ENCODE measurements at places on chromosomes 7 and 10. TPM values are rescaled to one million over a fixed set of nuclear protein-coding genes. Genes with fewer than 3 reads are reported as not detected.
A peak's percentile ranks its signal among the peaks of the same experiment; 100 is the strongest.

The CEP55 gene
- 75.6 TPM for total RNA-seq

The ICA1 gene
- 2.7 TPM for total RNA-seq

The MKX gene
- not detected for total RNA-seq

The ANKIB1 gene
- total RNA-seq = 73.3 TPM

The ADGRA1 gene
- total RNA-seq = not detected

DNA sequence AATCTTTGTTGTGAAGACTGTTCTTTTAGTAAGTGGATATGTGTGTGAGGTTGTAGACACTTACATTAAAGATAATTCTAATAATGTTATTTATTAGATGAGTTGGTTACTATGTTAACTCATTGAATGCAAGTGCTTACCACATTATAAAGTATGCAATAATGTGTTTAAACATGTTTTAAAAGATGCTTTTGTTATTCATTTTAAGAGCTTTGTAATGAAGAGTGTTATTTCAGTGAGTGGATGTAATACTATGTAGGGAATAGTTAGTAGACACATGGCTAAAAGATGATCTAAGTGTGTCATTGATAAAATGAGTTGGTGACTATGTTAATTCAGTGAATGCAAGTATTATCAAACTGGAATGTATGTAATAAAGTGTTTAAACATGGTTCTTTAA, 70.0 kb upstream of the VOPP1 start:
- no peak for DNase-seq
- no peaks in the 10 kb centered on the region for H3K36me3 ChIP-seq
- H3K27ac ChIP-seq = no peak overlapping the region
- peaks cover 14% of the 10 kb centered on the region for H3K4me1 ChIP-seq
- peaks cover 13% of the 10 kb centered on the region for H3K27me3 ChIP-seq

The HIBADH gene
- 15.8 TPM for total RNA-seq

- no peaks in the 10 kb centered on the region for H3K27me3 ChIP-seq
- H3K36me3 ChIP-seq = no peaks in the 10 kb centered on the region
- DNase-seq = no peak
- no peak overlapping the region for H3K27ac ChIP-seq
- no peak overlapping the region for H3K4me3 ChIP-seq
These were observed 229.1 kb upstream of the IGFBP3 start for GRCh38 chr7:46150202-46150601.

GRCh38 chr10:65413001-65413400, 1512.8 kb upstream of the LRRTM3 start:
- H3K4me1 ChIP-seq = no peaks in the 10 kb centered on the region
- H3K27me3 ChIP-seq = no peaks in the 10 kb centered on the region
- H3K4me3 ChIP-seq = no peak overlapping the region
- no peak overlapping the region for H3K27ac ChIP-seq
- DNase-seq = no peak
- no peaks in the 10 kb centered on the region for H3K36me3 ChIP-seq

DNA sequence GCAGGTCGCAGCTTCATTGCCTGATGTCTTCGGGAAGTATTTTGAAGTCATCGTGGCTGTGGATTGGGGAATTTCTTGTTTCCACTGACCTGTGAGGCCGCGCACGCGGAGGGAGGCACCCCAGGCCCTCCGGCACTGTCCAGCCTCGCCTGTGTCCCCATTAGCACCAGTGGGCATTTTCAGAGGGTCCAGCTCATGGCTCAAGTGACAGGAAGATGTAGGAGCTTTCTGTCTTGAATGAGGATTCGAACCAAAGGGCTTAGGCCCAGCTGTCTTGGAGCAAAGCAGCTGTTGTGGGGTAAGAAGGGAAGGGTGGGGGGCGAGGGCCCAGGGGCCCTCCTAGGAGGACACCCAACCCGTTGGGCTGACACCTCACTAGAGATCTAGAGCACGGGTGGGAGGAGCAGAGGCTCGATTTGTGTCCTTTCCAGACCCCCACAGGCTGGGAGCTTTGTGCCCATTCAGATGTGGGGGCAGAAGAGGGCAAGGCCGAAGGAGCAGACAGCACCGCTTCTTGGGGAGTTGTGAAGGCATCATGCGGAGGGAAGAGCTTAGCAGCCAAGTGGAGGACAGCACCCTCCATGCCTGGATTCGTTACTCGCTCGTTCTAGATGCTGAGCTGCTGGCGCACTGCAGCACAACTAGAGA, 914 bp downstream of the ZNF37A start:
- H3K27ac ChIP-seq = peak overlapping the region; percentile 94
- peaks cover 51% of the 10 kb centered on the region for H3K36me3 ChIP-seq
- H3K27me3 ChIP-seq = no peaks in the 10 kb centered on the region
- DNase-seq = no peak
- peak overlapping the region; percentile 87 for H3K4me3 ChIP-seq

The VPS26A gene
- 53.6 TPM for total RNA-seq

The ESYT2 gene
- 86.0 TPM for total RNA-seq

- no peak overlapping the region for H3K4me3 ChIP-seq
- no peaks in the 10 kb centered on the region for H3K4me1 ChIP-seq
- no peak overlapping the region for H3K27ac ChIP-seq
- no peaks in the 10 kb centered on the region for H3K36me3 ChIP-seq
- DNase-seq = no peak
These were observed 23.8 kb upstream of the ZNF735 start for GRCh38 chr7:64183126-64183742.

The MDFIC gene
- 84.1 TPM for total RNA-seq

DNA sequence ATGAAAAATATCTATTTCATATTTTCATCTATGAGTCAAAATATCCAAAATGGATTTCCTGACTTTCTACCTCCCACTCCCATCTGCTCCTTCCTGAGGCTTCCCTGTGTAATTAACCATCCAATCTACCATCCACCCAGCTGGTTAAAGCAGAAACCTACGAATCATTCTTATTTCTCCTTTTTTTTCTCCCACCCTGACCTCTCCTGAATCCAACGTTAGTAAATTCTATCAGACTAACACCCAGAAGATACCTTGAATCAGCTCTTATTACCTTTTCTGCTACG, 3.7 kb upstream of the LIPF start:
- H3K36me3 ChIP-seq = peaks cover under 1% of the 10 kb centered on the region
- H3K4me1 ChIP-seq = no peaks in the 10 kb centered on the region
- DNase-seq = no peak
- H3K4me3 ChIP-seq = no peak overlapping the region
- H3K27me3 ChIP-seq = peaks cover 22% of the 10 kb centered on the region

The TMEM213 gene
- total RNA-seq = 0.06 TPM

DNA sequence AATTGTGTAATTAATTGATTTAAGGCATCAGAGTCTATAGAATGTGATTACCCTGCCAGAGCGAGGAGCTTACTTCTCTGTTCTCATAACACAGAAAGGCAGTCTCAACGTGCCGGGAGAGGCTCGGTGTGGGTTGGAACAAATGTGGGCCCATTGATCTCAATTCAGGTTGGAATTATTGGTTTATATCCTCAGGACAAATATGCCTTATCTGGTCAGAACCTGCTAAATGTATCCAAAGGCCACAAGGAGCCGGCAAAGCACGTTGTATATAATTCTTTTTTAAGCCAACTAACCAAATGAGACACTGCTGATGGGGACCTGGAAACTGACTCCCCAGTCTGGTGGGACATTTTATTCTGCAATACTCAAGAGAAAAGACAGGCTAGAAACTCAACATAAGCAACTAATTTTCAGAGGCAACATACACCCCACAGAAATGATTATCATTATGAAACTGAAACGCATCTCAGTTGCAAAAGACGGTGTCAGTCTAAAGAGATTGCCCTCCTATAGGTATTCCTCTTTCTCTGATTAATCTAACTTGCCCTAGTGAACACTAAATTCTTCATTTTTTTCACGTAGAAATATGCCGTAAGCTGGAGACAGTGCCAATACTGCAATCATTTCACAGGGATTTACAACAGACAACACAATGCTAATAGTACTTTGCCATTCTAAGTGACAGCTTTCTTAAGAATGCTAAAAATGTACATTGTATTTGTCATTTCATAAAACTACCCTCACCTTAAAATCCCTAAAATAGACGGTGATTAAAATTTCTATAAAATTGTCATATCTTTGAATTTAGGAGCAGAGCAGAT, 9.4 kb downstream of the EBF3 start:
- DNase-seq = no peak
- no peak overlapping the region for H3K27ac ChIP-seq
- H3K36me3 ChIP-seq = no peaks in the 10 kb centered on the region

- no peak for DNase-seq
- no peak overlapping the region for H3K27ac ChIP-seq
- H3K27me3 ChIP-seq = no peaks in the 10 kb centered on the region
- no peaks in the 10 kb centered on the region for H3K4me1 ChIP-seq
These were observed 282.1 kb upstream of the BMPER start for GRCh38 chr7:33623267-33623666.

The BCCIP gene
- 53.1 TPM for total RNA-seq

GRCh38 chr10:31133792-31134310, 102.2 kb upstream of the ZNF438 start:
- H3K36me3 ChIP-seq = no peaks in the 10 kb centered on the region
- no peaks in the 10 kb centered on the region for H3K27me3 ChIP-seq
- DNase-seq = peak; percentile 77
- peaks cover 39% of the 10 kb centered on the region for H3K4me1 ChIP-seq
- peak overlapping the region; percentile 61 for H3K4me3 ChIP-seq

GRCh38 chr10:70124918-70125317, 7.7 kb downstream of the AIFM2 start:
- no peaks in the 10 kb centered on the region for H3K27me3 ChIP-seq
- peak overlapping the region; percentile 48 for H3K27ac ChIP-seq
- peaks cover 12% of the 10 kb centered on the region for H3K36me3 ChIP-seq
- peaks cover 10% of the 10 kb centered on the region for H3K4me1 ChIP-seq
- no peak overlapping the region for H3K4me3 ChIP-seq
- no peak for DNase-seq

The RBM20 gene
- 0.07 TPM for total RNA-seq

The MACC1 gene
- 2.7 TPM for total RNA-seq

DNA sequence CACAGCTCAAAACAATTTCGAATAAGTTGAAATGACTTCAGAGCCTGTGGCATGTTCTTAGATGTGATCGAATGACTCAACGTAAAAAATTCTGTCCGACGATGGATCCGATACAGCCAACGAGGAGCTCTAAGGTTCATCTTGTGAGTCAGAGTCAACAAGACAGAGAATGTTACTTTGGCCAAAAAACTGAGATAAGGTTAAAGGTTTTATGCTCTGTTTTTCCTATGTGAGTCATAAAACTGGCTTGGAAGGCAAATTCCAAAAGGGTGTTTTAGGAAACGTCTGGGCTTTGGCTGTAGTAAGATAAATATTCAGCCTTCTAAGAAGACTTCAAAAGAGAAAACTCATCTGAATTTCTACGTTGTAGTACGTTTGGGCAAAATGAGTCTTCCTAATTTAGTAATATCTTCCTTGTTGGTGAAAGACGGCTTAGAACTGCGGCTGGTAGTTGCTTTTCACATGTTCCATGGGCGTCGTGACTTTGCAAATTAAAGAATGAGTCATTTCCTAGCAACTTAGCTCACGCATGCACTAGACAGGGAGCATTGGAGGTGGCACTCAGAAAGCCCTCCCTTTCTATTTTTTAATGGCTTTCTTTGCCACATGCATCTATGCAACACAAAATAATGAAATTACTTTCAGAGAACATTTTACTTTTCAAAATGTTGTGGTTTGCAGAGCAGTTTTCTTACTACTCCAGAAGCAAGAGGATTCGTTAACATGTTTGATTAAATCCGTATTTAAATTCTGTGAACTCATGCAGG, 28.2 kb downstream of the PFKP start:
- H3K4me1 ChIP-seq = peaks cover 64% of the 10 kb centered on the region
- DNase-seq = peak; percentile 84
- peaks cover 48% of the 10 kb centered on the region for H3K36me3 ChIP-seq
- peak overlapping the region; percentile 94 for H3K27ac ChIP-seq
- no peaks in the 10 kb centered on the region for H3K27me3 ChIP-seq

GRCh38 chr10:76115131-76115470, 683.7 kb downstream of the LRMDA start:
- H3K36me3 ChIP-seq = no peaks in the 10 kb centered on the region
- no peak for DNase-seq
- H3K4me3 ChIP-seq = no peak overlapping the region

The SPDYE5 gene
- total RNA-seq = not detected

The EVX1 gene
- total RNA-seq = not detected

- no peak overlapping the region for H3K27ac ChIP-seq
- no peak for DNase-seq
- H3K4me1 ChIP-seq = no peaks in the 10 kb centered on the region
These were observed 26.7 kb downstream of the ABCB5 start for GRCh38 chr7:20642166-20642565.

DNA sequence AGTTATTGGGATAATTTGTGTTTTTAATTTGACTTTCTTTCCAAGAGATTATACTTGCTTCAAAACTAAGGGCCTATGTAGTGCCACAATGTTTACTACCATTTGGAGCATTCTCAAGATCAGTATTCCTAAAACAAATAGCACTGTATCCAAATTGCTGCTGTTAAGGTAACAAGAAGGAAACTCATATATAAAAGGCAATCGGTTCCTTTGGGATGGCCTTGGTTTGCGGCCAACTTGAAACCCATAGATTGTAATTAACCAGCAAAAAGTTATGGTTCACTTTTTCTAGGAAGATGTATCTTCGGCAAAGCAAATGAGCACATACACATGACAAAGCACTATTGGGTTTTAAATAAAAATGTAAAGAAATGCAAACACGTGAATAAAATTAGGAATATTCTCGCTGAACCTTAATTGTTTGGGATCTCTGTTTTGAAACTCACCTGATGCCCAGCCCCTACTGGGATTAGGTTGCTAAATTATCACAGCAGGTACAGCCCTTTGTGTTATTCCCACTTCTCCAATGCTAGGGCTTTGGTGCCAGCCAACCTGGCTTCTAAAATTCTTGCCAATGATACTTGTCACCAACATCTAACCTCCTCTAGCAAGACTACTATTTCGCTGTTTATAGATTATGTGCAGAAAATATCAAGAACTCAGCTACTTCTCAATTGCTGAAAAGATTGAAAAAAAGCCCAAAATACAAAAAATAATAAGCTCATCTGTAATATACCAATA, 16.0 kb downstream of the CDNF start:
- H3K36me3 ChIP-seq = no peaks in the 10 kb centered on the region
- no peak for DNase-seq
- H3K4me3 ChIP-seq = no peak overlapping the region
- H3K4me1 ChIP-seq = peaks cover 4% of the 10 kb centered on the region

The NPSR1 gene
- total RNA-seq = not detected

The GNGT1 gene
- total RNA-seq = not detected

- no peaks in the 10 kb centered on the region for H3K36me3 ChIP-seq
- no peak for DNase-seq
- H3K27ac ChIP-seq = no peak overlapping the region
These were observed 174.4 kb downstream of the ELFN1 start for GRCh38 chr7:1844336-1844950.

DNA sequence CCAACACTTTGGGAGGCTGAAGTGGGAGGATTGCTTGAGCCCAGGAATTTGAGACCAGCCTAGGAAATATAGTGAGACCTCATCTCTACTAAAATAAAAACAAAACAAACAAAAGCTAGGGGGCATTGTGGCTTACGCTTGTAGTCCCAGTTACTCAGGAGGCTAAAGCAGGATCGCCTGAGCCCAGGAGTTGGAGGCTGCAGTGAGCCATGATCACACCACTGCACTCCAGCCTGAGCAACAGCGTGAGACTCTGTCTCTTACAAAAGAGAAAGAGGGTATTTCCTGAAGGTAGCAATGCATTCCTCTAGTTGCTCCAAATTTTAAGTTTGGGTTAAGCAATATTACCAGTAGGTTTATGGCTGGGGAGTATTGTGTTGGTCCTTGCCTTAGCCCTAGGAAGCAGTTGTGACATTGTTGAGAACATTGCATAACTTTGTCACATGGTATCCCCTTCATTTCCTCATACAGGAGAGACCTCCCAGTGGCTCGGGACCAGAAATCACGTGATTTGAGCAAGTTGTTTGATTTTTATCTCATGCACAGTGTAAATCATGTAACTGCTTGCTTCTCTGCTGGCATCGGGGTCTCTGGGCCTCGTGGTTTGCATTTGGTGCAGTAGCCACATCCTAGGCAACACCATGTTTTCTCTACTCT, 23.3 kb upstream of the SMARCD3 start:
- no peaks in the 10 kb centered on the region for H3K36me3 ChIP-seq
- H3K27ac ChIP-seq = no peak overlapping the region
- H3K27me3 ChIP-seq = no peaks in the 10 kb centered on the region
- H3K4me3 ChIP-seq = no peak overlapping the region
- no peak for DNase-seq
